Astrocyte (in vitro differentiated cells and primary cell): ENCODE measurements at places on chromosomes 2 and 18.
A peak's percentile ranks its signal among the peaks of the same experiment; 100 is the strongest.

DNA sequence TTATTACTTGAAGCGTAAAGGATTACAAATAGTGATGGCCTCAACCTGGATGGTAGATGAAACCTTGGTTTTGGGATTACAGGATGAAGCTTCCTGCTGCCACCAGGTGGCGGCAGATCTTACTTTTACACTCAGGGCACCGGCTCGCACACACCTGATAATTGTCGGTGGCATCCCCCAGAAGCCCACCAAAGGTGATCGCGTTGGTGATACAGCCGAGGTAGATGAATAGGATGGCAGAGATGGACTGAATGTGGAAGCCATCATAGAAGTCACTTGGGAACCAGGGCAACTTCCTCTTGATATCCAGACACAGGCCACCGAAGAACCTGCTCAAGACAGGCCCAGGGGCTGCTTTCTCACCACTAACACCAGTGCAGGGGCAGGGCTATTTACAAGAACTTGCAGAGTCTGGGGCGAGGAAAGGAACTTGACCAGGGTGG is 51.8 kb downstream of the MTHFD2 start:
- no peaks in the 10 kb centered on the region for H3K36me3 ChIP-seq
- no peak overlapping the region for H3K27ac ChIP-seq
- DNase-seq, result peak; percentile 8
- H3K27me3 ChIP-seq, result peaks cover 3% of the 10 kb centered on the region
- H3K4me1 ChIP-seq, result no peaks in the 10 kb centered on the region
- H3K4me3 ChIP-seq, result no peak overlapping the region

DNA sequence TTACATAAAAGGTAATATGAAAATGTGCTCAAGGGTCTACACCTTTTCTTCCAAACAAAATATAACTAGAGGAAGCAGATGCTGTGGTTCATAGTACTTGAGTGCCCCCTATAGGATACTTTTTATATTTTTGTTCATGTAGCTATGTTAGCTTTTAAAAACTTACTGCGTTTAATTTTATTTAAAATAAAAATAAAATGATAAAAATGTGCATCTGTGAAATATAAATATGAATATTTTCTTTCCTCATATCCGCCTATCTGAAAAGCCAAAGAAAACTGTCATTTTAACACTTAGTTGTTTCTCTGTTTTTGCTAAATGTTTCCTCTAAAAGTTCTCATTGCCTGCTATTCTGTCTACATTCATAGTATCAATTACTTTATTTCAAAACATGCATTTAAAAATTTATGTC is 9.6 kb upstream of the LRP1B start:
- H3K4me1 ChIP-seq, result no peaks in the 10 kb centered on the region
- H3K27ac ChIP-seq, result no peak overlapping the region
- no peak overlapping the region for H3K4me3 ChIP-seq
- no peak for DNase-seq

GRCh38 chr2:230140667-230141066 is 71.9 kb upstream of the SLC16A14 start:
- peaks cover 6% of the 10 kb centered on the region for H3K4me1 ChIP-seq
- DNase-seq, result no peak
- no peaks in the 10 kb centered on the region for H3K36me3 ChIP-seq
- no peak overlapping the region for H3K27ac ChIP-seq

GRCh38 chr2:114281188-114281587 is 161.3 kb upstream of the DPP10 start:
- H3K36me3 ChIP-seq, result no peaks in the 10 kb centered on the region
- H3K4me3 ChIP-seq, result no peak overlapping the region
- no peaks in the 10 kb centered on the region for H3K27me3 ChIP-seq
- no peak overlapping the region for H3K27ac ChIP-seq

DNA sequence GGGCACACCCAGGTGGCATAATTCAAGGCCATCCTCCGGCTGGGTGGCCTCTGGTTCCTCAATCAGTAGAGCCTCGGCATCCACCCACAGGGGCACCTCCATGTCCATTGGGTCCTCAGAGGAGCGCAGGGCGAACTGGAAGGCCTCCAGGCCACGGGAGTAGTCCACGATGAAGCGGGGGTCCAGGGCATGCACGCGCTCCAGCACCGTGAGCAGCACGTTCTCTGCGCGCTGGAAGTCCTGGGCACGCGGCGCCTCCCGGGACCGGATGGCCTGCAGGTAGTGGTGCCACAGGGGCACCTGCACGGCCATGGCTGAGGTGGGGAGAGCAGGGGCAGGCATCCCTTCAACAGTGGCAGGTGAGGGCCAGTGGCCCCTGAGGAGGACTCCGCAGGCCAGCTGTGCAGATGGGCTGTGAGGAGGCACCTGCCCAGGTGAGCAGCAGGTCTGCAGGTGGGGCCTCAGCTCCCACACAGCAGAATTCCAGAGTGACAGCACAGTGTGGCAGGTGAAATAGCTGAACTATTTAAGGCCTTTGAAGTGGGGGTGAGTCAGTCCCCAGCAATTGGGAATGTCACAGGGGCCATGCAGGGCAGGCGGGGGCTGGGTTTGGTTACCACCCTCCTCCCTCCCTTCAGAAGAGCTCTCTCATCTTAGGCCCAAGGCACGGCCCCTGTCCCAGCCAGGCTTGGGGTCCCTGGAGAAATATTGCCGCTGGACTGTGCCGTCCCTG is at the start of gene MAB21L4:
TSS of gene MAB21L4 (minus strand) at position 501 of the 733 bp plus-strand sequence. CDS start at position 342, 159 bp downstream.
- DNase-seq, result no peak
- H3K36me3 ChIP-seq, result no peaks in the 10 kb centered on the region
- H3K27ac ChIP-seq, result no peak within 1 kb of the TSS

DNA sequence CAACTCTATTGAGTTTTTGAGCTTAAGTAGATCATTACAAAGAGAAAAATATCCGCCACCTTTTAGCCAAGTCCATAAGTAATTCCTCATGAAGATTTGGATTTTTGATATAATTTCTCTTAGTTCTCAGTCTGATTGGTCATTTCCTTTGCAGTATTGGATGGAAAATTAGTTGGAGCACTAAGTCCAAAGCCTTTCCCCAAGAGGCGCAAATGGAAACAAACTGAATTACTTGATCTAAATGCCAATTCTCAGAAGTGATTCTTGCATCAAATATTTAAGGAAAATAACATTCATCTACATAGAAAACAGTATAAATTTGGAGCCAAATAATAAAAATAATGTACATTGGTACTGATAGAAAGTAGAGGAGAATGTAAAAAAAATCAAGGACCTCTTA is 115.6 kb downstream of the CACNB4 start:
- no peak overlapping the region for H3K4me3 ChIP-seq
- H3K36me3 ChIP-seq, result no peaks in the 10 kb centered on the region
- no peak overlapping the region for H3K27ac ChIP-seq
- no peaks in the 10 kb centered on the region for H3K4me1 ChIP-seq
- H3K27me3 ChIP-seq, result no peaks in the 10 kb centered on the region

DNA sequence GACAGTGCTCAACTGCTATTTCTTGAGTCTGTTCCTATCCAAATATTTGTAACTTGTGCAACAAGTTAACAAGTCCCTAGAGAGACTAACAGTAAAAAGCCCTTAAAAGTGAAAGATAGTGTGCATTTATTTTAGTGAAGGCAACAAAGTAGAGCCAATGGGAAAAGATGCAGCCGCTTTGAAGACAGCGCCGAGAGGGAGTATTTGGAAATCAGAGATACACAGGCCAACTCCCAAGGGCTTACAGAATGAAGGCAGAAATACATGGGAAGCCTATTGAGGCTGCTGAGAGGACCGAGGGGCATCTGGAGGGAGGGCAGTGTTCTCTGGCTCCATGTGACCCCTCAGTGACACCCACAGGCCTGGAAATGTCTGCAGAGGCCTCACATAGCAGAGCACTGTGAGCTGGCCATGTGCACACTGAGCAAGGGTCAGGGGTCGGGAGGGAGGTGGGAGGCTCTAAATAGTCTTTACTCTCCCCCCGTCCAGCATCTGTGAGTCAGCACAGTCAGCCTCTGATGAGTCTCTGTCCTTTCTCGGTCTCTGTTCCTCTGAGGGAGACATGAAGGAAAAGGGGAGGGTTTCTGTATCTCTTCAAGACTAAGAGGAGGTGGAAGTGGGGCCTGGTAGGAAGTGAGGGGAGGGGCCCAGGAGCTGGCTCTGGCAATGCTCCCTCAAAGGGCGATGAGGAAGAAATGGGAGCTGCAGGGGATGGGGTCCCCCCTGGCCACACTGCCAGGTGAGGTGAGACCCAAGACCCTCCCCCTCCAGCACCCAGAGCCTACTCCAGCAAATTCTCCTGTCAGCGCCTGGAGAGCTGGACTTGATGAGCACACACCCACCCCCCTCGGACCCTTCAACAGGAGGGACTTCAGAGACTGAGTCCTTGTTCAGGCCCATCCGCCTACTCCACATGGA is 133.6 kb downstream of the SP3 start:
- H3K4me3 ChIP-seq, result no peak overlapping the region
- peaks cover 2% of the 10 kb centered on the region for H3K27me3 ChIP-seq
- no peaks in the 10 kb centered on the region for H3K36me3 ChIP-seq
- peaks cover 9% of the 10 kb centered on the region for H3K4me1 ChIP-seq
- DNase-seq, result peak; percentile 12
